ENCODE measurements at places on chromosomes 5 and 9.
A peak's percentile ranks its signal among the peaks of the same experiment; 100 is the strongest.

DNA sequence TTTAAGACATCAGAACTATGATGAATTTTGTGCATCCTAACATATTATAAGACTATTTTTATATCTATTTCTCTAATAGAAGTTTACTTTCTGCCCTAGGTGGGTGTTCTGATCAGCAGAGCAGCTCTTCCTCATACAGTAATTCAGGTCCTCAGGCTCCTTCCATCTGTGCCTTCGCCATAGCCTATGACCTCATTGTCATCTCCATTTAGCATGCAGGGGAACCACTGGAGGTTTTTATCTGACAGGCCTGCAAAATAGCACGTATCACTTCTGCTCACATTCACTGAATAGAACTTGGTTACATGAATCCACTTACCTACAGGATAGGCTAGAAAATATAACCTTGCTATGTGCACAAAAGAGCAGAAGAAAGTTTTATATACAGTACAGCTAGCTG, 159.4 kb upstream of the CCNH start:
- DNase-seq, result no peak

- peak; percentile 79 for DNase-seq
Observed at GRCh38 chr5:74516211-74516636, 124.3 kb downstream of the ENC1 start.

DNA sequence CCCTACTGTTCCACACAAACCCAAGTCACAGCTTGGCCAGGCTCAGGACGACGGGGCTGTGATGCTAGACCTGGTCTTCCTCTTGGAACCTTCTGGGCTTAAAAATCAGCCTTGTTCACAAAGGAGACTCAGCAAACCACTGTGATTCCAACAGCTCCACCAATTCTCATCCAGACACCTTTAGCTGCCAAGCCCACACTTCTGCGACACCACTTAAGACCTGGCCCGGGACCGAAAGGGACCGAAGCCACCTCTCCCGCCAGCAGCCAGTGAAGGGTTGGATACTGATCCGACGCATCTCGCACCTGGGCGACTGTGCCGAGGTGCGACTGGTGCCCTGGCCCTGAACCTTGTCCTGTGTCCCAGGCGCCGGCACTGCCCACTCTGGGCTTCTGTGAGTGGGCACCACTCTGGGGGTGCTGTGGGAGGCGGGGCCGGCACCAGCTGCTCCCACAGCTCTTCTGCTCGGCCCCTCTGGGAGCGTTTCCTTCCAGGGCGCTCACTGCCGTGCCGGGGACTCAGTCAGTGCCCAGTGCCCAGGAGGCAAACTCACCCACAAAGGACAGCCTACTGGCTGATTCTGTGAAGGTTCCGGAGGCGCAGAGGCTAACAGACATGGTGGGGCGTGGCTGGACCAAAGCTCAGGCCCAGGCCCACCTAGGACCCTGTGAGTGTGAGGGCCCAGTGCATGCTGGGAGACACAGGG, 50.9 kb downstream of the EXD3 start:
- DNase-seq, result no peak

- DNase-seq, result no peak
Observed at GRCh38 chr9:112703304-112703703, 14.6 kb downstream of the INIP start.

DNA sequence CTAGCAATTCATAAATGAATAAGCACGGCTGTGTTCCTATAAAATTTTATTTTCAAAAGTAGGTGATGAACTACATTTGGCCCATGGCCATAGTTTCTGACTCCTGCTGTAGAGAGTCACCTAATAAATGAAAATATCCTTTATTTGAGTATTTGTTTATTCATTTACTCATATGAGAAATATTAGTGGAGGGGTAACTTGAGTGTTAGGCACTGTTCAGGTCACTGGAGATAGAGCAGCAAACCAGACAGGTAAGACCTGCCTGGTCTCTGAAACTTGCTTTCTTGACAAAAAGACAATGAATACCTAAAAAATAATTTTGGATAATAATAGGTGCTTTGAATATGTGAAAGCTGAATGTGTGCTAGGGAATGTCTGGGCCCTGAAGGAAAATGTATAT, 68.8 kb downstream of the YIPF5 start:
- DNase-seq, result no peak

- DNase-seq, result no peak
Observed at GRCh38 chr5:94748212-94748611, 129.7 kb downstream of the SLF1 start.

DNA sequence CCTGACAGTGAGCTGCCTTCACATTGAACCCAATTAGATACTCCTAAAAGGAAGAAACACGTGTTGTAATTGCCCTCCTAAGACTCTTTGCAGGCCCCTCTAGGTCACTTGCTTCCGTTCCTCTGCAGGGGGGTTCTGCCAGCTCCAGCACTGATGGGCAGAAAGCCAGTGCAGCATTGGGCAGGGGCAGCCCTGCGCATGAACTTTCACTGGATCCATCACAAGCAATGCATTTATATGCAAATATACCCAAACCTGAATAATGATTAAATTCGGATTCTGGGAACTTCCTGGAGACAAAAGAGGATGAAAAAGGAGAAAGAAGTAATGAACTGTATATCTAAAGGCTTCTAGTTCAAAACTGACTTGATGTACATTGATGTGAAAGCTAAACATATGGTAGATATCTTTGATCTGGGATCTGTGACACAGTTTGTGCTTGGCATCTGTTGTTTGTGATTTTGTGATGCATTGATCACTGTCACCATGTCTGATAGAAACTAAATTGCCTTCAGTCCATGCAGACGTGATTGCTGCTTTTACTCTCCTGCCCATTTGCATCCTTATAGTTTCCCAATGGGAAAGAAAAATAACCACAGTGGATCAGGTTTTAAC, 313.4 kb downstream of the DEPDC1B start:
- DNase-seq, result no peak

DNA sequence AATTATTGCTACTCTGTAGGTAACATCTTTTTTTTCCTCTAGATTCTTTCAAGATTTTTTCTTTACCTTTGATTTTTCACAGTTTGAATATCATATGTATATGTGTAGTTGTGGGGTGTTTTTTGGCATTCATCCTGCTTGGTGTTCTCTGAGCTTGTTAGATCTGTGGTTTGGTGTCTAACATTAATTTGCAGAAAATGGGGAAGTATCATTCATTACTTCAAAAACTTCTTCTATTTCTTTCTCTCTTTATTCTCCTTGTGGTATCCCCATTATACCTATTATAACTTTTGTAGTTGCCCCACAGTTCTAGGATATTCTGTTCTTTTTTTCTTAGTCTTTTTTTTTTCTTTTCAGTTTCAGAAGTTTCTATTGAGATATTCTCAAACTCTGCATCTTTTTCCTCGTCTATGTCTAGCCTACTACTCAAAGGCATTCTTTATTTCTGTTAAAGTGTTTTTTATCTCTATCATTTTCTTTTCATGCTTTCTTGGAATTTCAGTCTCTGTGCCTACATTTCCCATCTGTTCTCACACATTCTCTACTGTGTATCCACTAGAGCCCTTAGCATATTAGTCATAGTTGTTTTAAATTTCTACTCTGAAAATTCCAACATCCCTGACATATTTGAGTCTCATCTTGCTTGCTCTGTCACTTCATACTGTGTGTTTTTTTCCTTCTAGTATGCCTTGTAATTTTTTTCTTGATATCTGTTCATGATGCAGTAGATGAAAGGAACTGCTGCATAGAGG, 60.1 kb upstream of the GNA14 start:
- DNase-seq, result peak; percentile 50

- DNase-seq, result no peak
Observed at GRCh38 chr9:134484479-134484878, 157.1 kb upstream of the COL5A1 start.

DNA sequence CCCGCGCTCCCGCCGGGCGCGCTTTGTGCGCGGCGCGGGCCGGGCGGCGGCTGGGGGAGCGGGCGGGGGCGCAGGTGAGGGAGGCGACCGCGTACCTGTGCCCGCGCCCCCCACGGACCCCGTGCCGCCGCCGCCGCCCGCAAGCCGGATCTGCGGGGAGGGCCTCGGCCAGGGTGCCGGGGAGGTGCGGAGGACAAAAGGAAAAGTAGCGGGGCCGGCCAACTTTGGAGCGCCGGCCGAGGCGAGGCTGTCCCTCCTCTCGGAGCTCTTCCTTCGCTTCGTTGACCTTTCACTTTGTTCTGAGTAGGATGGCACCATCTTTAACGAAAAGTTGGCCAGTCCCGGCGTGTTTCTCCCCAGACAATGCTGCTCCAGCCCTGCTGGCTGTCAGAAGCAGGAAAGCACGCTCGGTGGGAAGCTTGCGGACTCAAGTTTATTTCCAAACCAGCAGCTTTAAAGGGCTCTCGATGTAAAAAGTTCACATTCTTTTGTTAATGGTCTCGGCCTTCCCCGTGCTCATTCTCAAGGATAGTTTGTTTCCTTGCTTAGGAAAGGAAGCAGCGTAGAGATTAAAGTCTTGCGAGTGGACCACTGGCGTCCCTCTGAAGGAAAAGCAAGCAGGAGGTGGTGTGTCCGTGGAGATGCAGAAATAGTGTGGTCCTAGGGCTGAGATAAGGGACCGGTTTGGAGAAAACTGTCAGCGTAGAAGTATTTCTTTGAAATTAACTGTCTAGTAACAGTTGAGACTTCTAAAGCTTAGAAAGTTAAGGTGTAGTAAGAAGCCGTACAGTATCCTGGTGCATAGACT, 639 bp downstream of the EHMT1 start:
- peak; percentile 39 for DNase-seq

DNA sequence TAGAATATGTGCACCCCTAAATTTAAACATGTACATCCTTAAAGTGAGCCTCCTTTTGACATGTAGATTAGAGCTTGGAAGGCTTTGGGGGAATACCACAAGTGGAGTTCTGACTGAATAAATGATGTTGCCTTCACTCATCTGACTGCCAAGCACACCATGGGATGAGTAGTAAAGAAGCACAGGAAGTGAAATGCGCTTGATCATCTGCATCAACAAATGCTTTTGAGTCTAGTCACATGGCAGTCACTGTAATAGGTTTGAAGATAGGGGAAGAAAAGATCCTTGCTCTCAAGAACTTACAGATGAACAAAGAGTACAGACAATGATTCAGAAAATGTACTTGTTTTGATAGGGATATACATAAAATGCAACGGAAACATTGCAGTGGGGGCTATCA, 62.0 kb upstream of the STARD4 start:
- peak; percentile 33 for DNase-seq

GRCh38 chr9:125656560-125656959, 50.4 kb downstream of the MAPKAP1 start:
- no peak for DNase-seq

DNA sequence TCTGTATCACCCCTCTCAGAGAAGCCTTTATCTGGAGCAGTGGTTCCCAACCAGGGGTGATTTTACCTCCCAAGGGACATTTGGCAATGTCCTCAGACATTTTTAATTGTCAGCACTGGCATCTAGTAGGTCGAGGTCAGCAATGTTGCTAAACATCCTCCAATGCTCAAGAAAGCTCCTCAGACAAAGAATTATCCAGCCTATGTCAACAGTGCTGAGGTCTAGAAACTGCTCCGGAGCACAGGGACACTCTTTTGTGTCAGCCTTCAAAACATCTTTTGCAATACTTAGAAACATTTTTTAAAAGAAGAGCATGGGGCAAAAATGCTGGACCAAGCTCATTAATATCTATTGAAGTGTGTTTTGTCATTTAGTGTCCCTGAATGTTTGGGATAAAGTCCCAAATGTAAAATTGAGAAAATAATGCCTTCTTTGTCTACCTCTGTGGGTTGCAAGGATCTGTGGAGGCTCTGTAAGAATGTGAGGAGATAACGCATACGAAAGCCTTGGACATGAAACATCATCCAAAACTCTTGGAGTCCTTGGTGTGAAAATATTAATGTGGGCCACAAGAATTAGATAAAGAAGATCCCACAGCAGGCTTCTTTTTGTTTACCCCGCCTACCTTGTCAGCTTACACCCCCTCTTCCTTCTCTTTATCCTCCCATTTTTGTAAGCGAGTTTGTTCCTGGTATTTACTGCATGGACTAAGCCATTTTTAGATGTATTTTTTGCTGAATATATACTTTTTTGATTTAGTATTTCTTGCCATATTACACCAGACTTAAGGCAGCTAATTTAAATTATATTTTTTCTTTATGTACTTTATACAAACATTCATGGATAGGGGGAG, 193.5 kb downstream of the CD180 start:
- DNase-seq, result no peak

DNA sequence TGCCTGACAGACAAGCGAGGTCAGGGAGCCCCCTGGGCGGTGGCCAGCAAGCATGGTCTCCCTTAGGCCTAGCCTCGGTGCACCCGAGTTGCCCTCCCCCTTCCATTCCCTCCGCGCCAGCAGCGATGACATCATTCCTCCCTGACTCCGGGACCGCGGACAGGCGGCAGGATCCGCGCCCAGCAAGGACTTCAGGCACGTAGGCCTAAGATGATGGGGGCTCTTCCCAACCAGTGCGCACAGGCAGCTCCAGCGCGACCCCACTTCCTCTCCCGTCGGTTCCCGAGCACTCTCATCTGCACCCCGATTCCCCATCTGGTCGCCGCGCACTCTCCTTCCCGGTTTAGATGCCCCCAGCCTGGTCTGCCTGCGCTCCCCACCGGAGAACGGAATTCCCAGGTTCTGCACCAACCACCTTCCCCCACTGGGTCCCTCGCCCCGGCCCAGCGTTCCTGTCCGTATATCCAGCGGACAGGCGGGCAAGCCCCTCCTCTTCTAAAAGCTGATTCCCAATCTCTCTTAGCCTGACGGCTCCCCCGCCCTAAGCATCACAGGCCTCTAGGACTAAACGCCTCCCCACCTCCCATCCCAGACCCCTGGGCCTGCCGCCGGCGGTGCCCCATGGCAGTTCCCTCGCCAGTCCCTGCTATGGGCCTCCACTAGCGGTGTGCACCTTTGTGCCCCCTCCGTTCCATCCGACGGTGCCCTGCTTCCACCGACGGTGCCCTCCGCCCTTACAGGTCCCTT, 931 bp downstream of the FAM219A start:
- peak; percentile 63 for DNase-seq

DNA sequence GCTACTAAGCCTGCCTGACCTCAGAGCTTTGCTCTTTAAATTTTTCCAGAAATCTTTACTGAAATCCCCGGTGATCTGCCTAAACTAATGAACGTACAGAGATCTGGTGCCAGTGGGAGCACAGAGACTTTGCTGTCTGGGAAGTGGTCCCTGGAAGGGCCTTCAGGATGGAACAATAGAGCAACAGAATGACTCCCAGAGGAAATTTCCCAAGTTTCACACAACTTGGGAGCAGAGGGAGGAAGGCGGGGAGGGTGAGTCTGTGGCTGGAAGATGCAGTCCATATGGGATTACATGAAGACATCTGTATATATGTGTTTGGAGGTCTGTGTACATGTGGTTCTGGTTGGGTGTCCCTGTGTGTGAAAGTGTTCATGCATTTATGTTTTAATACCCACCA, 638.3 kb downstream of the CCDC171 start:
- no peak for DNase-seq

DNA sequence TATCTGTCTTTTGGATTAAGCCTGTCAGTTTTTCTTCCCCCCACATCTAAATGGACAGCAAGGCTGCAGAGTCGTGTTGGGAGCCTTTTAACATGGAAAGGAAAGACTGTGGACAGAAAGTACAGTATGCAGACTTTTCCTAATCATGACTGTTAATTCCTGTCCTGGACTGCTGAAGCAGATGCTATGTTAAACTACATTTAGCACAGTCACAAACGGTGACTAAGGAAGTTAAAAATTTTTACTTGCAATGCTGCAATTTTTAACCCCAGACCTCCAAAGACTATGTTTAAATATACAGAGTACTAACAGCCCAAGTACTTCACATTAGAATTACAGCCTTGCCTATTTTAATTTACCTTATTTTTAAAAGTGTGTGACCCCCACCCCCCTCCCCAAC, 51.8 kb downstream of the ELAVL2 start:
- no peak for DNase-seq

GRCh38 chr5:95825495-95825894, 3.0 kb upstream of the GLRX start:
- DNase-seq, result no peak

All from HT1080 (cell line).